Motor neuron (in vitro differentiated cells): ENCODE measurements at places on chromosomes 7 and 10. TPM values are rescaled to one million over a fixed set of nuclear protein-coding genes. Genes with fewer than 3 reads are reported as not detected.
A peak's percentile ranks its signal among the peaks of the same experiment; 100 is the strongest.

DNA sequence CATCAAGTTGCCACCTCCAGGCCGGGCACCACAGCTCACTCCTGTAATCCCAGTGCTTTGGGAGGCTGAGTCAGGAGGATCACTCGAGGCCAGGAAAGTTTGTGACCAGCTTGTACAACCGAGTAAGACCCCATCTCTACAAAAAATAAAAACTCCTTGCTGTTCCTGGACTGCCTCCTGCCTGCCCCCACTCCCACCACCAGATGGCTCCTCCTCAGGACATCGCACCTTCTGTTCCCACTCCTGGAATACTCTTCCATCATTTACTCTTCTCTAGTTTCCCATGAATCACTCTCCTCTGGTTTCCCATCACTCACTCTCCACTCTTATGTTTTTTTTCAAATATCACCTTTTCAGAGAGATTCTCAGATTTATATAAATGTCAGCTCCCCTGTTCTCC lies 540.7 kb downstream of the CALN1 start:
- no peak for ATAC-seq

- no peak for ATAC-seq
Observed at GRCh38 chr7:110356438-110356837, 734.5 kb upstream of the LRRN3 start.

GRCh38 chr10:14016011-14016536 lies 314.6 kb downstream of the FRMD4A start:
- ATAC-seq = peak; percentile 36

DNA sequence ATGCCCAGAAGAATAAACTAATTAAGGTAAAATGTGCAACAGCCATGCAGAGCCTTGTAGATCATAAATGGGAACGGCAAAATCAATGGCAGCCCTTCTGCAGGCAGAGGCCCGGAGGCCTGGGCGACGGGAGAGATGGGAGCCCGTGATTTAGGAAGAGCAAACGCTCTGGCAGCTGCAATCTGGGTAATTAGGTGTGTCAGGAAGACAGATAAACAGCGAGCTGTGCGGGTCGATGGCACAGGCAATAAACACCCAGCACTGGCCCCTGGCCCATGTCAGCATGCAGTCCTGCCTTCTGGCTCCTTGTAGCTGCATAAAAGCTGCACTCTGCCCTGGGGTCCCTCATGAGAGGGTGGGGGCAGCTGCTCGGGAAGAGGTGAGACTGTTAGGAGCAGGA lies 78.0 kb downstream of the GOLGA7B start:
- ATAC-seq = peak; percentile 27

DNA sequence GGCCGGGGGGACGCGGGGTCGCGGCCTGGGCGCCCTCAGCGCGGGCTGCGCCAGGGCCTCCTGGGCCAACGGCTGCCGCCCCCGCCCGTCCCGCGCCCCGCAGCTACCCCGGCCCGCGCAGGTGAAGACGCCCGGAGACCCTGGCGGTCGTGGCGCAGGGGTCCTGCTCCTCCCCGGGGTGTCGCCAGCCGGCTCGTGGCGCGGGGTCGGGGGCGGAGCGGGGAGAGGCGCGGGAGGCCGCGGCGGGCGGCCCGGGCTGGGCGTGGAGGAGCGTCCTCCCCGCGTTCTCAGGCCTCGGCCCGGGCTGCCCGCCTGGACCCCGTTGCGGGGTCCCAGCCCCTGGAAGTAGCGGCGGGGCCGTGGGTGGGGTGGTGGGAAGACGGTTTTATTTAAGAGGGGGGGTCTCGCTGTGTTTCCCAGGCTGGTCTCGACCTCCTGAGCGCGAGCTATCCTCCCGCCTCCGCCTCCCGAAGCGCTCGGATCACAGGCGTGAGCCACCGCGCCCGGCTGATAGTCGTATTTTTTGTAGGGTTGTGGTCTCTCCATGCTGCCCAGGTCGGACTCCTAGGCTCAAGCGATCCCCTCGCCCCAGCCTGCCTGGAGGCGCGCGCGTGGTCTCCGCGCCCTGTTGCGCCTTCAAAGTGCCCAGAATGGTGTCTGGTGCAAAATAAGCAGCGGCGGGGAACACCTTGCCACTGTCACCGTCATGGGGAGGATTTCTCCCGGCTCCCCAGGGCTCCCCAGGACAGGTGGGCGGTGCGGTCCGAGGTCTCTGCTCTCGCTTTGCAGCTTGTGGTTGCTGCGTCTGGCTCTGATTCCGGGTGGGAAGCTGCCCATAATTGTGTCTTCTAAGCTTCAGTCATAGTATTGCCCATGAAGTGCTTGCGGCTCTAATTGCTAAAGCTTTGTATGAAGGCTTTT lies 15.3 kb upstream of the SUN1 start:
- peak; percentile 45 for ATAC-seq

Gene SFTPA1
- total RNA-seq = 0.69 TPM in 1 of 2 replicates, not detected in the other

DNA sequence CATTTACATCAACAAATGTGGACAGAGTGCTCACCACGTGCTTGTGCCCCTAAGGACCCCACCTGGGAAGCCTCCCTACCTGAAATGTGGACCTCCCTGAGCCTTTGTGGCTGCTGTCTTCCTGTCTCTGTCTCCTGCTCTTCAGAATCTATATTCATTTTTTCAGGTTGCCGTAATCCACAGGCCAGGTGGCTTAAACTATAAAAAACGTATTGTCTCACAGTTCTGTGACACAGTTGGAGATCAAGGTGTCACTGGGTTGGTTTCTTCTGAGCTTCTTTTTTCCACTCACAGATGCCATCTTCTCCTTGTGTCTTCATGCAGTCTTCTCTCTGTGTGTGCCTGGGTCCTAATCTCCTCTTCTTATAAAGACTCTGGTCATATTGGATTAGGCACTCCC lies 5.6 kb upstream of the VSTM4 start:
- ATAC-seq = no peak

DNA sequence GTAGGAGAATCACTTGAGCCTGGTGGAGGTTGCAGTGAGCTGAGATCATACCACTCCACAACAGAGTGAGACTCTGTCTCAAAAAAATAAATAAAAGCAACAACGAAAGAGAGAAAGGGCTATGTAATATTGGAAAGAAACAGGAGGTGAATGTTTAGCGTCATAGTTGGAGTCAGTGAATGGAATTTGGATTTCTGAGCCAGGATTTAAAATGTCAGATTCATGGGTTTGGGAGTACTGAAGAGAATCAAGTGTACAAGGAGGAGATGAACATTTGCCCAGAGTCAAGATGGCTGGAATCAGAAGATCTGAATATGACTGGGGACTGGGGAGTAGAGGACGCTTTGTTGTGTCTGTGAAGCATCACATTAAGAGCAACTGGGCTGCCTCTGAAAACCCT lies 366.4 kb downstream of the GALNT17 start:
- ATAC-seq = no peak

- ATAC-seq = peak; percentile 14
Observed at GRCh38 chr10:404346-404745, 269.1 kb downstream of the ZMYND11 start.
